Tongue (tissue), 3 donors: ENCODE measurements at places on chromosomes 7 and 10. TPM values are rescaled to one million over a fixed set of nuclear protein-coding genes. Genes with fewer than 3 reads are reported as not detected.

ELN gene
- 208 TPM for total RNA-seq

ZPBP gene
- total RNA-seq, result not detected

PITX3 gene
- 3.2 TPM for total RNA-seq

AIFM2 gene
- total RNA-seq, result 2.4 TPM

PRTFDC1 gene
- total RNA-seq, result 15.4 TPM
